ENCODE measurements at places on chromosomes 16 and 17.

GRCh38 chr17:78748730-78749317, 33.2 kb downstream of the CYTH1 start:
- DNase-seq, result peak; percentile 87

GRCh38 chr17:79073016-79073705, 1.5 kb upstream of the ENGASE start:
- DNase-seq, result no peak

DNA sequence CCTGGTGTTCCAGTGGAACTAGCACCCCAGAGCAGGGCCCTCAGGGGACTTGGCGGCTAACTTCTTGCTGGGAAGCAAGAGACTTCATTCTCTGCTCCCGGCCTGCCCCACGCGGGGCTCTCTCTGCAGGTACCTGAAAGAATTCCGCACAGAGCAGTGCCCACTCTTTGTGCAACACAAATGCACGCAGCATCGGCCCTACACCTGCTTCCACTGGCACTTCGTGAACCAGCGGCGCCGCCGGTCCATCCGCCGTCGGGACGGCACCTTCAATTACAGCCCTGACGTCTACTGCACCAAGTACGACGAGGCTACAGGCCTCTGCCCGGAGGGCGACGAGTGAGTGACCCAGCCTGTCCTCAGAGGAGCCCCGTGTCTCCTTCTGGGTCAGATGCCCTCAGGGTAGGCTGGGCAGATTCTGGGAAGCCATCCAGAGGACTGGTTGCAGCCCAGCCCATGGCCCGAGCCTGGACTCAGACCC, 25.1 kb downstream of the UNK start:
- no peak for DNase-seq

DNA sequence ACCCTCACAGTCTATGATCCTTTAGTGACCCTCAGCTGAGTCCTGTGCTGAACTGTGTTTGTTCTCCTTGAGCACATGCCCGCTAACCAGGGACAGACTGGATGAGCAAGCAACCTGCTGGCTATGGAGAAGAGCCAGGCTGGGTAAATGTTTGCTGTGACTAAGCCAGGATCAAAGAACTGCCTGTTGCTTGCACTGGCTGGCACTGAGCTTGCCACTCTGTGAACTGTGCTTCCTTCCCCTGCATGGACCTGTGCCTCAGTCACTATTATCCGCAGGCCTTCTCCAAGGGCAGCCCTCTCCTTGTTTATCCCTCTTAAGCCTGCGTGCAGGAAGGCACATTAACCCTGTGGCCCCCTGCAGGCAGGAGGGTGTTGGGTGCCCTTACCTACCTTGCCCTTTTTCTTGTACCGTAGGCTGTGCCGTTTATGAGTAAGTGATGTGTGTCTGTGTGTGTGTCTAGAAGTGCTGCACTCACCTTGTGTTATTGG, 7.4 kb downstream of the PNPO start:
- peak; percentile 70 for DNase-seq

GRCh38 chr17:8728971-8729370, 15.7 kb downstream of the CCDC42 start:
- no peak for DNase-seq

- DNase-seq, result peak; percentile 70
These were observed 8.7 kb downstream of the RAP1GAP2 start for GRCh38 chr17:2804912-2805311.

DNA sequence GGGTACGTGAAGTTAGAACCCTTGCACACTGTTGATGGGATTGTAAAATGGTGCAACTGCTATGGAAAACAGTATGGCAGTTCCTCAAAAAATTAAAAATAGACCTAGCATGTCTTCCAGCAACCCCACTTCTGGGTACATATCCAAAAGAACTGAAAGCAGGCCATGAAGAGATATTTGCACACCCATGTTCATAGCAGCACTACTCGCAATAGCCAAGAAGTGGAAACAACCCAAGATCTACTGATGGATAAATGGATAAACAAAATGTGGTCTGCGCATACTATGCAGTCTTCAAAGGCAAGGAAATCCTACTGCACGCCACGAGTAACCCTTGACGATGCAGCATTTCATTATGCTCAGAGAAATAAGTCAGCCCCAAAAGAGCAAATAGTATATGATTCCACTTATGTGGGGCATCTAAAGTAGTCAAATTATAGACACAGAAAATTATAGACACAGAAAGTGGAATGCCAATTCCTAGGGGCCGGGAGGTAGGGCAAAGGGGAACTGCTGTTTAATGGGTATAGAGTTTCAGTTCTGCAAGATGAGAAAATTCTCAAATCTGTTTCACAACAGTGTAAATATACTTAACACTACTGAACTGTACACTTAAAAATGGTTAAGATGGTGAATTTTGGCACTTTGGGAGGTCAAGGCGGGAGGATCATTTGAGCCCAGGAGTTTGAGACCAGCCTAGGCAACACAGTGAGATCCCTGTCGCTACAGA, 17.2 kb downstream of the CORO7 start:
- no peak for DNase-seq

DNA sequence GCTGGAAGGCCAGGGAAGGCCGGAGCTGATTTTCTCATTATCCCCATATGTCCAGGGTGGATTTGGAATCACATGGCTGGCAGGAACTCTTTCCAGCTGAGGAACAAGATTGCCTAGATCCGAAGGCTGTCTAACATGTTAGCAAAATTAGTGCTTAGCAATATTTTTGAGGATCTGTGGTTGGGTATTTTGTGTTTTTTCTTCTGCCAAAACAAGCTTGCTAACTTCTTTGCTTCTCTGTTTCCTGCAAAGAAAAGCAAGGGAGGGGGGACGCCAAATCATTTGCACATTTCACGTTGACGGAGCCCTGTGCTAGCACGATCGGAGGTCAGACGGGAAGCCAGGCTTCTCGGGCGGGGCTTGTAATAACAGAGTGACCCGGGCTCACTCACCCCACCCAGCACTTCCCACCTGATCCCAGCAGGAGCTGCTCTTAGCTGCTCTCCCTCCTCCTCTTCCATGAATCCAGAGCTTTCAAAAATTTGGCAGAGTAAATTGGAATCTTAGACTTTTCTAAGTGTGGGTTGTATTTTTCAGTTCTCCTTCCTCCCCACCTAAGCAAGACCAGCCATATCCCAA, 33.3 kb upstream of the FOXF1 start:
- no peak for DNase-seq

- DNase-seq, result peak; percentile 36
These were observed 4.2 kb downstream of the MTSS2 start for GRCh38 chr16:70681382-70682238.

DNA sequence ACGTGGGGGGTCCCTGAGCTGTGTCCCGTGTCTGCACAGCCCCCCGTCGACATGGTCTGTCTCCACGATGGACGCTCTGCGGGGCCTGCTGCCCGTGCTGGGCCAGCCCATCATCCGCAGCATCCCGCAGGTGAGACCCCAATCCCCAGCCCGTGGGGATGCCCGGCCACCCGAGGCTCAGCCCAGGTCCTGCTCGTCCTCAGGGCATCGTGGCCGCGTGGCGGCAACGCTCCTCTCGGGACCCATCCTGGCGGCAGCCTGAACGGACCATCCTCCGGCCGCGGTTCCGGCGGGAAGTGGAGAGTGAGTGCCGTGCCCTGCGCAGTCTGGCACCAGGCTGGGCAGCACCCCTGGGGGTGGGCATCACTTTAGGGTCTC, 4.9 kb downstream of the MSLN start:
- DNase-seq, result no peak
